ENCODE measurements at places on chromosomes 4 and X. TPM values are rescaled to one million over a fixed set of nuclear protein-coding genes. Genes with fewer than 3 reads are reported as not detected.

Gene XPNPEP2
- 0.93 TPM for total RNA-seq

Gene CXCL3
- total RNA-seq = 9.7 TPM

DNA sequence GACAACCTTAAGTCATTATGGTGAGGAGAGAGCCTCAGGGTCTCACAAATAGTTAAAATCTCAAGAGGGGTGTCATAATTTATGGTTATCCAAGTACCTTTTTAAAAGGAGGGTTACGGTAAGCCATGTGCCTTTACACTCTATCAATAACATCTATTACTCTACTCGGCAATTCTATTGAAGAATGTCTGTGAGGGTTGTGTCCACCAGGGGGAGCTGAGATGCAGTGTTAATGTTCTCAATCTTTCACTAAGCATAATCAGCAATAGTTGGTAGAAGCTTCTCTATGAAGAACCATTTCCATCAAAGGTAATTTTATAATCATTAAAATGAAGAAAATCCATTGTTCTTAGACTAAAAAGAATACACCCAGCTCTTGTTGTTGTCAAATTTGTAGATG is 457.4 kb downstream of the CENPC start:
- no peak for DNase-seq

GRCh38 chr4:74540193-74540592 is 95.3 kb downstream of the AREG start:
- no peak for DNase-seq

All from upper lobe of right lung (tissue), 1 donor.